Bladder microvascular endothelial cell (primary cell): ENCODE measurements at places on chromosomes 5 and 9. TPM values are rescaled to one million over a fixed set of nuclear protein-coding genes. Genes with fewer than 3 reads are reported as not detected.

SMIM3 gene
- total RNA-seq: 1.1 and 2.6 TPM in 2 replicates

PFN3 gene
- not detected in 2 replicates for total RNA-seq

PLEKHG4B gene
- 0.06 TPM in 1 of 2 replicates, not detected in the other for total RNA-seq

PCDHB15 gene
- 0.32 and 1.2 TPM in 2 replicates for total RNA-seq

SLC34A3 gene
- total RNA-seq: not detected in 2 replicates
